ENCODE measurements at places on chromosomes 6 and 20. TPM values are rescaled to one million over a fixed set of nuclear protein-coding genes. Genes with fewer than 3 reads are reported as not detected.

TPX2 gene
- 111 TPM for total RNA-seq

MAFB gene
- 0.25 TPM for total RNA-seq

OR2H1 gene
- not detected for total RNA-seq

TAAR8 gene
- total RNA-seq: not detected

DNA sequence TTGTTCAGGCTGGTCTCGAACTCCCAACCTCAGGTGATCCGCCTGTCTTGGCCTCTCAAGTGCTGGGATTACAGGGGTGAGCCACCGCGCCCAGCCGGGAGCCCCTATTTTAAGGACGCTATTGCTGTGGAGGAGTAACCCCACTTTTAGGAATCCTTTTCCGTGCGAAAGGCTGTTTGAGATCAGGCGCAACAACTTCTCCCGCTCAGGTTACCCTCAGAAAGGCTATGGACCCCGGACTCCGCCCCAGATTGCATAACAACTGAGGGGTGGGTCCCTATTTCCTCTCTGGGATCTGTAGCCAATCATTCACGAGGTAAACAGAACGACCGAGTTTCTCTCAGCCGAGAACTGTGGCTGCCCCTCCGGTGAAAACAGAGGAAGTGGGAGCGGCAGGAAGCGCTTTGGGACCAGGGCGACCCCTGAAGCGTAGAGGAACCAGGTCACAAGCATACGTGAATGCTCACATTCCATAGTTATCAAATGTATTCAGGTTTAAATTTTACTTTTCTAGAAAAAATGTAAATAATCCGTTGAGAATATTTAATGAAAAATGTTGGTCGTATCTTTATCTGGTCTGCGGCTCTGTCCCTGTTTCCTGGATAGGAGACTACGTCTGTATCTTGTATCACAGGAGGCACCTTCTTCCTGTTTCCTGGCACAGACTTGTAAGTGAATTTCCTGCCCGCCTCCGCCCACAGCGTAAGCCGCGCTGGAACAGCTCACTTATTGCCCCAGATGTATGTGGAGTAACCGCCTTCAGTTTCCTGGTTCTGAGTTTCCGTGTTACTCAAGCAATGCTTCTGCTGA is 26.8 kb downstream of the HLA-E start:
- peak; percentile 91 for DNase-seq

GRCh38 chr20:62759981-62760431 is 36.3 kb upstream of the MRGBP start:
- no peak for DNase-seq

GRCh38 chr20:52251136-52251700 is 59.6 kb upstream of the ZFP64 start:
- DNase-seq: no peak

GRCh38 chr6:167855825-167856425 is 29.2 kb downstream of the AFDN start:
- DNase-seq: peak; percentile 80

GRCh38 chr6:124303971-124304370 is 500.3 kb downstream of the NKAIN2 start:
- DNase-seq: no peak

- DNase-seq: no peak
These were observed 151.6 kb downstream of the SASH1 start for GRCh38 chr6:148494226-148494625.
